Small intestine (tissue), 16 donors: ENCODE measurements at places on chromosomes 1 and 21.

GRCh38 chr1:7899741-7900140 is 40.9 kb downstream of the TNFRSF9 start:
- H3K27me3 ChIP-seq = no peaks in the 10 kb centered on the region
- no peak overlapping the region for H3K27ac ChIP-seq

GRCh38 chr1:228238007-228238406 is 30.2 kb downstream of the OBSCN start:
- H3K4me1 ChIP-seq = no peaks in the 10 kb centered on the region
- H3K4me3 ChIP-seq = no peak overlapping the region
- H3K36me3 ChIP-seq = peaks cover 3% of the 10 kb centered on the region
- no peak for DNase-seq
- no peak overlapping the region for H3K27ac ChIP-seq

GRCh38 chr1:117045644-117046043 is 14.5 kb upstream of the TTF2 start:
- no peak for DNase-seq
- no peaks in the 10 kb centered on the region for H3K27me3 ChIP-seq
- no peaks in the 10 kb centered on the region for H3K4me1 ChIP-seq
- H3K36me3 ChIP-seq = no peaks in the 10 kb centered on the region
- H3K4me3 ChIP-seq = no peak overlapping the region

GRCh38 chr1:208156741-208157140 is 87.4 kb downstream of the PLXNA2 start:
- DNase-seq = no peak
- no peaks in the 10 kb centered on the region for H3K27me3 ChIP-seq
- H3K4me1 ChIP-seq = peaks cover 51% of the 10 kb centered on the region
- no peak overlapping the region for H3K27ac ChIP-seq
- no peak overlapping the region for H3K4me3 ChIP-seq
- H3K36me3 ChIP-seq = no peaks in the 10 kb centered on the region

GRCh38 chr1:87652176-87652575 is 323.5 kb downstream of the LMO4 start:
- no peak overlapping the region for H3K27ac ChIP-seq
- DNase-seq = no peak
- H3K4me3 ChIP-seq = no peak overlapping the region
- no peaks in the 10 kb centered on the region for H3K27me3 ChIP-seq
- H3K36me3 ChIP-seq = no peaks in the 10 kb centered on the region
- no peaks in the 10 kb centered on the region for H3K4me1 ChIP-seq

- peak overlapping the region; percentile 92 for H3K27ac ChIP-seq
- peak; percentile 42 for DNase-seq
- H3K36me3 ChIP-seq = no peaks in the 10 kb centered on the region
- peaks cover 2% of the 10 kb centered on the region for H3K27me3 ChIP-seq
- H3K4me3 ChIP-seq = peak overlapping the region; percentile 80
- H3K4me1 ChIP-seq = peaks cover 8% of the 10 kb centered on the region
These were observed 590 bp downstream of the CNN3 start for GRCh38 chr1:94926126-94926914.
